ENCODE measurements at places on chromosomes 5 and 9.

GRCh38 chr5:132865668-132866341 lies 464 bp downstream of the GDF9 start:
- no peak for DNase-seq

DNA sequence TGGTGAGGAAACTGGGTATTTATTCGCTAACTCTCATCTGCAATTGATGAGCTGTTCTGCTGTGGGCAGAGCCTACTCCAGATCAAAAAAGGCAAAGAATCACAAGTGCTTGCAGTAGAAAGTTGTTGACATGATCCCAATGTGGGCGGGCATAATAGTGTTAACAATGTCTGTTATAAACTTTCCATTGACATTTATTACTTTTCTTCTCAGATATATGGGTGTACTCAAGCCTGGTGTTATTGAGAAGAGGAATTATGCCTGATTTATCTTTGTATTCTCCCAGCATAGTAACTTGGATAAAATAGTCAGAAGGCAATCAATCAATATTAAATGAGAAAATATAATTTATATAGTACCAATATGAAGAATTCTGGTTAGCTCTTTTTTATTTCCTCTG lies 47.8 kb downstream of the ZNF474 start:
- DNase-seq, result no peak

GRCh38 chr5:107668154-107669095 lies 2.3 kb downstream of the EFNA5 start:
- DNase-seq, result no peak

DNA sequence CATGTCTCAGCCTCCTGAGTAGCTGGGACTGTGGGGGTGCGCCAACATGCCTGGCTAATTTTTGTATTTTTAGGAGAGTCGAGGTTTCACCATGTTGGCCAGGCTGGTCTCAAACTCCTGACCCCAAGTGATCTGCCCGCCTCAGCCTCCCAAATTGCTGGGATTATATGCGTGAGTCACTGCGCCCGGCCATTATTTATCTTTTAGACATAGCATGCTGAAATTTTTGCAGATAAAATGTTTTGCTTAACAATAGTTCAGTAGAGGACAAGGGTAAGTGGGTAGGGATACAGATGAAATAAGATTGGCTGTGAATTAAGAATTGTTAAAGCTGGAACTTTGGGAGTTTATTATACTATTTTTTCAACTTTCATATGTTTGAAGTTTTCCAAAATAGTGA lies 150.8 kb upstream of the GRHPR start:
- DNase-seq, result no peak

GRCh38 chr9:34254141-34254913 lies 74.7 kb downstream of the KIF24 start:
- DNase-seq, result no peak

DNA sequence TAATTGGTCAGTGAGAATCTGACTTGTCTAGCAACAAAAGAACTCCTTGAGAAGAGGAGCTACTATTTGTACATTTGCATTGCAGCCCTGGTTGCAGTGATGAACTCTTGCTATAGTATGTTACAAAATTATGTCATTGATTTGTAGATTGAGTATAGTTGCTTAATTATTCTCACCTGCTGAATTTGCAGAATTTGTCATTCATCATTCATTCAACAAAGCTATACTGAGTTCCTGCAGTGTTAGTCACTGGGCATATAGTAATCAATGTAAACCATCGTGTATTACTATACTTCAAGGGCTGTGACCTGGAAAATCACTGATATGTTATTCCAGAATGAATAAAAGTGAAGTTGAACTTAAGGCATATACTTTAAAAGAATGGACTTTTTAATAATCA lies 50.1 kb downstream of the SLC1A3 start:
- no peak for DNase-seq

GRCh38 chr9:113511047-113511521 lies 47.6 kb downstream of the RGS3 start:
- peak; percentile 37 for DNase-seq

- DNase-seq, result no peak
Measured at GRCh38 chr9:5025416-5025815, 40.3 kb downstream of the JAK2 start.
